ENCODE measurements at places on chromosomes 6 and 20.

GRCh38 chr6:3568396-3569082 is 111.7 kb upstream of the SLC22A23 start:
- DNase-seq, result peak; percentile 77

DNA sequence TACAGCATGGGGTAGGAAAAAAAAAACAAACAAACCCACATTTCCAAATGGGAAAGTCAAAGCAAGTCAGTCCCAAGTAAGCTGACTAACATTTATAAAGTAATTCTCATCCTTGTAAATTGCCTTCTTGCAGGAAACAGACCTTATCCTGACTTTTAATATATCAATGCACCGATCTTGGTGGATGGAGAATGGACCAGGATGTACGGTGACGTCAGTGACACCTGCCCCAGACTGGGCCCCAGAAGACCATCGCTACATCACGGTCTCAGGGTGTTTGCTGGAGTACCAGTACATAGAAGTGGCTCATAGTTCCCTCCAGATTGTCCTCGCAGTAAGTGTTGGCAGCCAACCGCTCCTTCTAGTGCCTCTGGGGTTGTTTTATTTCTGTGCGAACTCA is 304.2 kb upstream of the RNF217 start:
- DNase-seq, result no peak

- peak; percentile 71 for DNase-seq
Measured at GRCh38 chr20:10239954-10240353, 21.3 kb downstream of the SNAP25 start.

DNA sequence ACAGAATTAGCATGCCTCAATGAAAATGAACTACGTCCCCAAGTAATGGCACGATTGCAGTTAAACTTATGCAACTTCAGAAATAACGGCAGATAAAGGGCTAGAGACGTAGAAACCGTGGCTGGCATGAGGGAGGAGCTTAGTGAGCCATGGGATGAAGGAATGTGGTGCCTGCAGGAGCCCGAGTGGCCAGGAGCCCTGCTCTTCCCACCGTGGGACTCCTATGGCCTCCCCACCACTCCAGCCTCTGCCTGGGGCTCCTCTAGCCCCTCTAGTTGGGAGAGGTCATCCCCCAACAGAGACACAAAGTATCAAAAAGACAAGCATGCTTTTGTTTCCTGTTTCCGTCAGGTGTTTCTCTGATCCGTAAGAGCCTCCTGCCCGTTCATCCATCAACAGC is 75.1 kb upstream of the BHLHE23 start:
- no peak for DNase-seq

- DNase-seq, result no peak
Measured at GRCh38 chr6:75458895-75459294, 34.7 kb downstream of the FILIP1 start.

- no peak for DNase-seq
Measured at GRCh38 chr6:131116755-131117360, 18.4 kb upstream of the AKAP7 start.

- DNase-seq, result no peak
Measured at GRCh38 chr6:170037541-170038250, 253.2 kb downstream of the DLL1 start.

DNA sequence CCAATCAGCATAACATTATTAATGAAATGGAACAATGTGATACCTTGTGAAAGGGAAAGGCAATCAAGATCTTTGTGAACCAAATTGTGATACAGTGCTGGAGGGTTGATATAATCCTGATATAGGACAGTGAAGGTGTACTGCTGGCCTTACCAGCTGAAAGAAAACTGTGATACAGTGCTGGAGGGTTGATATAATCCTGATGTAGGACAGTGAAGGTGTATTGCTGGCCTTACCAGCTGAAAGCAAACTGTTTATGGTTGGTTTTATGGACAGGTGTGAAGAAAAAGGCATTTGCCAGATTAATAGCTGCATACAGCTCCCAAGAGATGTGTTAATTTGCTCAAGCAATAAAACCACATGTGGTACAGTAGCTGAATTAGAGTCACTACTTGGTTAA is 73.9 kb downstream of the MRAP2 start:
- no peak for DNase-seq

GRCh38 chr6:142845143-142845571 is 99.8 kb downstream of the HIVEP2 start:
- DNase-seq, result peak; percentile 63

- no peak for DNase-seq
Measured at GRCh38 chr6:105215506-105215905, 35.7 kb upstream of the POPDC3 start.

- DNase-seq, result no peak
Measured at GRCh38 chr6:89997456-89998445, 103.5 kb downstream of the GJA10 start.

DNA sequence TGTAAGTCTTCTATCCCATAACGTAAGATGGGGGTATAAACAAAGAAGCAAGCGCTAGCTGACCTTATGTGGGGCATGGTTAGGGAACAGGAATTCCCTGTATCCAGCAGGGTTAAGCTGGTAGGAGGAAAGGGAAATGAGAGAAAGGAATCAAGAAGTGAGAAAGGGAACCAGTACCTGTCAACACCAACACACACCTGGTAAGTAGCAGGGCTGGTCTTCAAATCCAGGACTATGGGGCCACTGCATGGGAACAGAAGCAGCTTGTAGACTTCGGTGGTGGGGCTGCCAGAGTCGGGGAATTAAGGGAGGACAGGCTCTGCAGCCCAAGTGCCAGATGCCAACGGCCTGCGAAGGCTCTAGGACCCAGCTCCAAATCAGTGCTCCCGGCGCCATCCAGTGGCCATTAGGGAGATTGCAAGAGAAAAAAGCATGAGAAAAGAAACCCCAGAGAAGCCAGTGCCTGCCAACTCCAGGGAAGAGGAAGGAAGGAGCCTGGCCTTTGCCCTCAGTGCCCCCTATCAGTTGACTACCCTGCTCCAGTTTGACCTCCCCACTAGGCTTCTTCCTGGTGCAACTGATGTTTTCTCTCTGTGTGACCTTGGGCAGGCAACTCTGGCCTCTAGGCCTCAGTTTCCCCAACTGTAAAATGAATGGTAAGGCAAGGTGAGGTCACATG is 15.8 kb upstream of the RBPJL start:
- peak; percentile 78 for DNase-seq

- DNase-seq, result no peak
Measured at GRCh38 chr6:111800821-111801220, 72.4 kb downstream of the FYN start.

DNA sequence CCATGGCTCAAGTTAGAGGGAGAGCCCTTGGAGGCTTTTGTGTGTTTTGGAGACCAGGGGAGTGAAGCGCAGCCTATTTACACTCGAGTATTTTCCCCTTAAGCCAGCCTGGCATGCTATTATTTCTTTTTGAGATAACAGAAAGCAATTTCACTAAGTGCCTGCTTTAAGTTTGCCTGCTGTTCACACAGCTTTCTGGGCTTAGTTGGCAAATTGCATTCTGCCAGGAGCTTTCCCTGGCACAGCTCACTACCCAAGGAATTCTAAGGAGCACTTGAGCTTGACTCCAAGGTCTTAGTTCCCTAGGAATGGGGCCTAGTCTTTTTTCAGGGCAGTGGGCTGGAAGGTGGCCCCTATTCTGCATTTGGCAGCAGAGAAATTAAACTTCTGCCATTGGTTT is 19.0 kb upstream of the ASXL1 start:
- DNase-seq, result no peak

- no peak for DNase-seq
Measured at GRCh38 chr6:156881687-156882629, 104.8 kb downstream of the ARID1B start.

DNA sequence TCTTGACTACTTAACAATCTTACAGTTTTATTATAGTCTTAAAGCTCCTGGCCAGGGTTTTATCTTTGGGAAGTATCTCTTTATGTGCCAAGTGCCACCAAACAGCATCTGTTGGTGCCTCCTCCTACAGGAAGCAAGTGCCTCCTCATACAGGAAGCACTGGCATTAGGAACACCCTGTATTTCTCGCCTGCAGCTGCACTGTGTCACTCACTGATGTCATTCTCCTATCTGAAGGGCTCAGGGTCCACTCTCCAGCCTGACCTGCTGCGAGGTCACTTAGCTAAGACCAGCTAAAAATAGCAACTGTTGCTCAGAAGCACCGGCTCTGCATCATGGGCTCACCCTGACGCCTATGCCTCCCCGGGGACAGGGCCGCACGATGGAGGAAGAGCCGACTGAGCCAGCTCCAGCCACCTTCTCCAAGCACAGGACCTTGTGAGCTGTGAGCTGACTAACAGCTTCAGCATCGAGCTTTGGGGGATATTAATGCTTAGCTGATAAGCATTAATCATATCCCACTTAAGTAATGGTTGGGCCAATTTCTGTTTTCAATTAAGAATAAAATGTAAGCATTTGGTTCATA is 66.3 kb upstream of the CD93 start:
- no peak for DNase-seq

- DNase-seq, result no peak
Measured at GRCh38 chr6:108947114-108947854, 99.1 kb downstream of the ARMC2 start.

GRCh38 chr6:112879920-112880413 is 532.8 kb downstream of the RFPL4B start:
- no peak for DNase-seq

DNA sequence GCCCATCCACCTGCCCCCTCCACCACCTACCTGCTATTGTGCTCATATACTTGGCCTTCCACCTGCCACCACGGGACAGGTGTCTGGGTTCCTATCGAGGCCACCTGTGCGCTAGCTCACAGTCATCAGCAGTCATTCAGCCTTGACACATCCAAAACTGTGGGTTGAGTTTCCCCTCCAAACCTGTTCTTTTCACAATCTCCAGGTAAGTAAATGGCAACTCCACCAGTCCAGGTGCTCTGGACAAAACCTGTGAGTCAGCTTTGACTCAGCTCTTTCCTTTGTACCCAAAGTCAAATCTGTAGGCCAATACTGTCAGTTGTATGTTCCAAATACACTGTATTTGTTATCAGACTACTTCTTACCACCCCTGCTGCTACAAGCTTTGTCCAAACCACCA is 52.6 kb downstream of the SPTLC3 start:
- DNase-seq, result peak; percentile 1

DNA sequence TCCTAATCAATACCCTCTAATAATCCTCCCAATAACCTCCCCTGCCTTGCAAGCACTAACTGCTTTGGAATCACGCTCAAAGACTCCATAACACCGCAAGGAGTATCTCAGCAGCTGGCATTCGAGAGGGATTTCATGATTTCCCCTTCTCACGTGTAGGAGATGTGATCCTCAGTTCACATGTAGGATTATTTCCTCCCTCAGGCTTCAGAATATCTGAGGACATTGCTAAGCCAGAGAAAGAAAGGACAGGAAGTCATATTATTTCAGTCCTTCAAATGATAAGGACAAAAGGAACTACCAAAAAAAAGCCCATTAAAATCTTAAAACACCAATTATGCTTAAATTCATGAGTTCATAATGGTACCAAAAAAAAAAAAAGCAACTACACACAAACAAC is 122.9 kb downstream of the NFATC2 start:
- no peak for DNase-seq

GRCh38 chr20:50873585-50873984 is 57.7 kb downstream of the ADNP start:
- no peak for DNase-seq

DNA sequence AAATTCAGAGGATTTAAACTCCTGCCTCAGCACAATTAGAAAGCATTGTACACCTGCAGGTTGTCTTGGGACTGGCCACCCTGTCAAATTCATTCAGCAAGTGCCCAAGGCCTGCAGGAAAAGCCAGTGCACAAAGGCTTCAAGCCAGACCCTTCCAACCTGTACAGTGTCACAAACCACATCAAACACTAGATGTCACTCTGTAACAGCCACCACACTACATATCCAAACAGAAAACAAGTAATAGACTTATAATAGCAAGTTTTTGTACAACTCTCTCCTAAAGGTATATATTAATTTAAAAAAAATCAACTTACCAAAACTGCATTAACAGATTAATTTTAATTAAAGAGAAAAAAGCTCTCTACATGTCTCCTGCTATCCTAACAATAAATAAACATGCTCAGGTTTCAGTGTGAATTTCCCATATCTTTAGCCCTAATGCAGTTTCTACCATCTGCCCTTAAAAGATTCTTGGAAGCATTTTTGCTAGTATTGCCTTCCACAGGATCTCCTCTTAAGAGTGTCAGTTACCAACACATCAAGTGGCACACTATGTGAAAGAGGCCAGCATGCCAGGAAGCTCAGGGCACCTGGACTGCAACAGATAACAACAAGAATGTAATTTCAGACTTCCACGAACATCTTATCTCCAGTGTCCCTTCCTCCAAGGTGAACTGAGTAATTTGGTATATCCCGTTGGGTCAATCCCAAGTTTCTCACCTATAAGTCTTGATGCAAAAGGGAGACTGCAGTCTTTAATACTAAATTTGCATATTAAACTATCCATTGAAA is 47.5 kb downstream of the RALGAPA2 start:
- DNase-seq, result peak; percentile 79

DNA sequence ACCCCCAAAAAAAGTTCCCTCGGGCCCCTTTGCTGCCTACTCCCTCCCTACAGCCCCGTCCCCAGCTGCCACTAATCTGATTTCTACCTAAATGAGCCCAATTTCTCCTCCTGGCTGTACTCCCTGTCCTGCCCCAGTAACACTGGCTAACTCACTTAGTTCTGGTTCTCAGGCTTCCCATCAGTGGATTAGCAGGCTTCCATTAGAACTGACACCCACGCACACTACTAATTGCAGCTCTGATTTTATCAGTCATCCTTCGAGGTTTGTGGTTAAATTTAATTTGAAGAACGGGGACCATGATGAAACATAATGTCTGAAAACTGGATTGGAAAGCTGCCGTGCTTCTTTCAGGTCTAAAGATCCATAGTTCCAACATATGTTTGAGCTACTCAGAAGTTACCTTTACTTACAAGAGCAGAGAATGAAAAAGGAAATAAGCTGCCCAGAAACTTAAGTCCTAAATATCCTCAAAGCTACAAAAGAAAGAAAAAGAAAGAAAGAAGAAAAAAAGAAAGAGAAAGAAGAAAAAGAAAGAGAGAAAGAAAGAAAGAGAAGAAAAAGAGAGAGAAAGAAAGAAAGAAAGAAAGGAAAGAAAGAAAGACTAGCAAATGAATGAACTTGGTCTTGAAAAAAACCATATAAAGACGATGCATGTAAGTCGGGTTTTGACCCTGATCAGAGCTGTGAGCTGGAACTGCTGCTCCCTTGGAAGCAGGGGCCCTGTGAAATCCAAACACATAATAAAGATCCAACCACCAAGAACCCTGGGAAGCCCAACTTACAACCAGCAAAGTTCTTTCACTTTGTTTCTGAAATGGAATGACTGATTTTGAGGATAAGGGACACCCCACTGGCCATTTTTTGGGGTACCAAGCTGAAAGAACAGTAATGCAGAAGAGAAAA is 51.7 kb downstream of the CNKSR3 start:
- DNase-seq, result no peak

Measured in NCI-H1417 (cell line).